ENCODE measurements at places on chromosomes 7 and 10.

DNA sequence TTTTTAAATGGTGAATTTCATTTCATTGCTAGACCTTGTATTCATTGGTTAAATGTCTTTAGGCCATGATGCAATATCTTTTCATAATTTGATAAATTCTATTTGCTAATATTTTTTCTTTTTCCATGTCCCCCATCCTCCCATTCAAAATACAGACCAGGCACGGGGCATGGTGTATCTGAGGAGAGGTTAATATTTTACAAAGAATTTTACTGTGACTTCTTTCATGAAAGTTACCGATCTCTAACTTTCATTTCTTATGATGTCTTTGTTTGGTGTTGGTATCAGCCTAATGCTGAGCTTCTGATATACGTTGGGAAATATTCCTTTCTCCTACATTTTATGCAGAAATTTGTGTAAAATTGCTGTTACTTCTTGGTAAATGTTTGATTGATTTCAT lies 216.7 kb upstream of the IGFBP3 start:
- no peak for DNase-seq

GRCh38 chr10:6920072-6921019 lies 340.3 kb upstream of the PRKCQ start:
- peak; percentile 93 for DNase-seq

DNA sequence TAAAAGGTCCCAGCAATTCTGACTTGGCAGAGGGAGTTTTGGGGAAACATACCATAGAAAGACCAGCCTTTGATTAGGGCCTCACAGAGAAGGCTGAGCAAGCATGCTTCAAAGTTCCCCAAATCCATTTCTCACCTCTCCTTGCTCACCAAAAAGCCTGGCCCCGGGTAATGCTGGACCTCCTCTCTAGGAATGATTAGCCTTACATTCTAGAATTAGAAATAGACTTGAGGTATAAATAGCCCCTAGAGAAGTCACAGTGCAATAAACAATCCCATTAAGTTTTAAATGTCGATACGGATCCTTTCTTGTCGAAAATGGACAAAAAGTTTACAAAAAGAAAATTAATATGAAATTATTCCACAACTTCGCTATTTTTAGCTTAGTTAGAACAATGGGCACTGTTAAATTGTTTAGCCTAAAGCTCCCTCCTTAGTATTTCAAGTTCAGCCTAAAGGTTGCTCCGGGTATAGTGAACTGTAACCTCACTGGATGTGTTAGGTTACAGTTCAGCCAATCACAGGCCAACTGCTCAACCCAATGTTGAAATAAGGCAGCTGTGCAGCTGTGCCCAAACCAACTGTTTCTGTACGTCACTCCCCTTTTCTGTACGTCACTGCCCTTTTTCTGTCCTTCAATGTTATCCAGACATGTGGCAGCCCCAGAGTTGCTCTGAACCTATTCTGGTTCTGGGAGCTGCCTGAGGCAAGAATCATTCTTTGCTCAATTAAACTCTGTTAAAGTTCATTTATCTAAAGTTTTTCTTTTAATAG lies 7.9 kb upstream of the GSDME start:
- DNase-seq = no peak

DNA sequence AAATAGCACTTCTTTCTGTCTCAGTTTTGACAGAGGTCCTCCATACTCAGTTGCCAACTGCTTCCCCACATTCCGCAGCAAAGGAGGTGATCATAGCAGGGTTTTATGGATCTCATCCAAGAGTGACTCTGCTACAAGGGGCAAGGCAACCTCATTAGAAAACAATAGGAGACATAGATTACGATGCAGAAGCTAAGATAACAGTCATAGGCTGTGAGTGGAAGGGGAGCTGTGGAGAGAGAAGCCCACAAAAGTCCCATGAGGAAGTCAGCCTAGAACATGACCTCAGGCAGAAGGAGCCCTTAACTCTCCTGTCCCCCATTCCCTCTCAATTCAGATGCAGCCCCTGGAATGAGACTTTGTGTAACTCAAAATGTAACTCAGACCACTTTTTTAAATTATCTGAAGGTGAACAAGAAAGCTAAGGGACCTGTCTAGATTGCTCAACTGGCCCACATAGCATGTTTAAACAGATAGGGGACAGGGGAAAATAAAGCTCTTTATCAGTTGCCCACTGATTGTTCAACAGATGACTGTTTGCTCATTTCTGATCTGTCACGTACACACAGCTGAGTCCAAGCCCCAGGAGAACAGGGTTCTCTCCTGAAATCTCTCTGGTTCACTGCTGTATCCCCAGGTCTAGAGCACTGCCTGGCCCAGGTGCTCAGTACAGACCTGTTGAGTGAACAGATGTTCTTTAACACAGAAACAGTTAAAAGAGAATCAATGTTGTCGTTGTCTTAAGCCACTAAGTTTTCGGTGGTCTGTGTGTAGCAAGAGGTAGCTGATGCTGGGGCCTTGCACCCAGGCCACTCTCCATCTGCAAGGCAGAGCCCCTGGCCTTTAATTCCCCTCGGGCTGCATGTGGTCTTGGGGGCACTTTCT lies 1.5 kb upstream of the NCOA4 start:
- no peak for DNase-seq

DNA sequence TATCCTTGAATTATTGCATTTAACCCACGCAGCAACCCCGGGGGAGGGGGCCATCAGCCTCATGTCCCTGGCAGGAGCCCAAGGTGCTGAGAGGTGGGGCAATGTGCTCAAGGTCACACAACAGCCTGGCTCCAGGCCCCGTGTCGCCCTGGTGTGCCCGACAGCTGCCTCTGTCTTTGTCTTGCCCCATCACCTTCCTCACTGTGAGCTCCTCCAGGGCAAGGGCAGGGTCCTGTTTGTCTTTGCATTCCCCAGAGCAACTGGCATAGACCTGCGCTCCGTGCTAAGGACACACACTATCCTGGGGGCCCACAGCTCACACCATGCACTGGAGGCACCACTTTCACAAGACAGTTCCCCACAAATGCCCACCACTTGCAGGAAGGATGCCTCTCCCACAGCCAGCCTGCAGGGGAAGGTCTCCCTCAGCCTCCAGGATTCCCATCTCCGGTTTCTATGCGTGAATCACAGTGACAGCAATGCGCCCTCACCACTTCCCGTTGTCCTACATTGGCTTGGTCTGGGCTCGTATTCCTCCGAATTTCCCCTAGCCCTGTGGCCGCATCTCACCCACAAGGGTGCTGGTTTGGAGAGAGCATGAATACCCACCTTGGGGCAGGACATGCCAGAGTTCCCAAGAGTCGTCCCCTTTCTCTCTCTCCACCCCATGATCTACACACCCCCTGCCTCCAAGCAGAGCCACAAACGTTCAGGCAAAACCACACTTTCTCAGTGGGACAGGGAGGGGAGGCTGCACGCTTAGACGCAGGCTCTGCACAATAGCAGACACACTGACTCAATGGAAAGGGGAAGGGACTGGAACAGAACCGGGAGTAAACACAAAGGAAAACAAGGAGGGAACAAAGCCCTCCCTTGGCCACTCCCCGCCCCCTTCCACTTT lies 10.3 kb downstream of the ITPRIP start:
- peak; percentile 68 for DNase-seq

DNA sequence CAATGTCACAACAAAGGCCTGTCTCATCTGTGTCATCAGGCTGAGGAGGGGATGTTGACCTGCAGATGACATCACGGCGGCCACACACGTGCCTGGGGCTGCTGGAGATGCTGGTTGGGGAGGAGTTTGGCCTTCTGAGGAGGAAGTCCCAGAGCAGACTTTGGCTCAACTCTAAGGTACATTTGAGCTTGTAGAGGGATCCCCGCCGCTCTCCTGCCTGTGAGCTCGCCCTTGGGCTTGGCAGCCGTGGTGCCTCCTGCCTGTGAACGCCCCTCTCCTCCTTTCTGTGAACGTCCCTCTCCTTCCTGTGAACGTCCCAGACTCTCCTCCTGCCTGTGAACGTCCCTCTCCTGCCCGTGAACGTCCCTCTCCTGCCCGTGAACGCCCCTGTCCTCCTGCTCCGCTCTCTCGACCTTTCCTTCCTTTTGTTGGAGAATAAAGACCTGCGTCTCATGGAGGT lies 176.4 kb downstream of the DNAJB6 start:
- DNase-seq = no peak

- no peak for DNase-seq
These were observed 241.4 kb downstream of the LRMDA start for GRCh38 chr10:75672842-75673241.

- DNase-seq = no peak
These were observed 10.7 kb downstream of the RHEB start for GRCh38 chr7:151508991-151509390.

DNA sequence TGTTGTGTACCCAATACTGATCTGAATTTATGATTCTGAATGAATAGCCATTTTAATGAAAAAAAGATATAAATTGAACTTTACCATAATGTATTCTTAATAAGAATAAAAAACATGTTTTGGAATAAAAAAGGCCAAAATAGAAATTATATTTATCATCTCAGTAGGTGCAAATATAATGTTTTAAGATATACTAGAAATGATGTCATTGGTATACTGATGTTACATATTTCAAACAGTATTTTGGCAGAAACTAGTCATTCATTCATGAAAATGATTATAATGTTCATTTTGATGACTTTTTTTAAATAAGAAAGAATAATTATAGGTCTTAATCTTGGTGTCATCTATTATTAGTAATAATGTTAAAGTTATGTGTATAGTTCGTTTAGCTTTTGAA lies 9.2 kb downstream of the PCGF5 start:
- no peak for DNase-seq

DNA sequence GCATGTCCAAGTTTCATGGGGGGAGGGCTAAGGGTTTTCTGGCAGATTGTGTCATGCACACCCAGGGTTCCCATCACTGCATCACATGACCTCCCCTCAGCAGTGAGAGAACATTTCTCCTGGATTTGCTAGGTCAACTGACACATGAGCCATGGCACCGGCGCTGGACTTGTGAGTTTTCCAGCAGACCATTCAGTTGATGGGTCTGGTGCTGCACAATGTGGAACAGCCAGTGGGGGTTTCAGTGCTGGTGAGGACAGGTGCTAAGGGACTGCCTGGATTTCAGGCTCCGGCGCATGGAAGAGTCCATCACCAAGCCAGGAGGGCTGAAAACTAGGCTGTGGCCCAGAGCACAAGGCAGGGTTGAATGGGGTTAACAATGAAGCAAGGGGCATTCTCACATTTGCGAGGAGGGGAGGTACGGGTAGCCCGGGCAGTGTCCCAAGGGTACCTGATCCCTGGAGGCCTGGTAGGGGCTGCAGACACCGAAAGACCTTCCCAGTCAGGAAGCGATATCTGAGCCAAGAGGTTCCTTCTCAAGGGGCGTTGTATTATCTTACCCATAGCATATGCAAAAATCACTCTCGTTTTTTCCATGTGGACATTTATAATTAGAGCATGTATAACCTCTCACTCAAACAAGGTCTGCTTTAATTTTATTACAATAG lies 203.0 kb downstream of the TNS3 start:
- DNase-seq = no peak

GRCh38 chr7:6536262-6537260 lies 14.7 kb downstream of the GRID2IP start:
- no peak for DNase-seq

GRCh38 chr7:4256286-4256685 lies 425.8 kb upstream of the FOXK1 start:
- no peak for DNase-seq

DNA sequence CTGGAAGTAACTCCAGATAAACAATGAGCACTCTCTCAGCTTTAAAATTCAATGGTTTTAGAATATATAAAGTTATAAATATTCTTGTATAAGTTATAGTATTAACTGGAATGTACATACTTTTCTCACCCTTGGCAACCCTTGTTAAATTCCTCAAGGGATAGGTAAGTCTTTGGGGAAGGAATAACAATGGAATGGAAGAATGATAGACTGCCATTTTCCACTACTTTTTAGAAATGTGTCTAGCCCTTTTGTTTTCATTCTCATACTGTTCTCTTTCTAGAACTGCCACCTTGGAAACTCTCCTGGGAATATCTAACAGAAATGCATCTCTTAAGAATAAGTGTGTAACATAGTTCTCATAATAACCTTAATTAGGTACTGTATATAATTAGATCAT lies 8.3 kb downstream of the KIF5B start:
- DNase-seq = no peak

GRCh38 chr10:121961456-121961855 lies 13.6 kb downstream of the NSMCE4A start:
- no peak for DNase-seq

DNA sequence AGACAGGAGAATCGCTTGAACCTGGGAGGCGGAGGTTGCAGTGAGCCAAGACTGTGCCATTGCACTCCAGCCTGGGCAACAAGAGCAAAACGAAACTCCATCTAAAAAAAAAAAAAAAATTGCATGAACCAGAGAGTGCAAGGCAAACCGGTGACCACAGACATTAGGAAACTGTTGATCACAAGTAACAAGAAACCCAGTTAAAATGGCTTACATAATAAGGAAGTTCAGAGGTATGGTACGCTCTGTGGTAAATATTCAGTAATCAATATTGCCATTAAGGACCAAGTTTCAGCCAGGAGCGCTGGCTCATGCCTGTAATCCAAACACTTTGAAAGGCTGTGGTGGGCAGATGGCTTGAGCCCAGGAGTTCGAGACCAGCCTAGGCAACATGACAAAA lies 9.2 kb upstream of the NT5C2 start:
- no peak for DNase-seq

- no peak for DNase-seq
These were observed 569.1 kb downstream of the DNAJB6 start for GRCh38 chr7:157905651-157906461.

DNA sequence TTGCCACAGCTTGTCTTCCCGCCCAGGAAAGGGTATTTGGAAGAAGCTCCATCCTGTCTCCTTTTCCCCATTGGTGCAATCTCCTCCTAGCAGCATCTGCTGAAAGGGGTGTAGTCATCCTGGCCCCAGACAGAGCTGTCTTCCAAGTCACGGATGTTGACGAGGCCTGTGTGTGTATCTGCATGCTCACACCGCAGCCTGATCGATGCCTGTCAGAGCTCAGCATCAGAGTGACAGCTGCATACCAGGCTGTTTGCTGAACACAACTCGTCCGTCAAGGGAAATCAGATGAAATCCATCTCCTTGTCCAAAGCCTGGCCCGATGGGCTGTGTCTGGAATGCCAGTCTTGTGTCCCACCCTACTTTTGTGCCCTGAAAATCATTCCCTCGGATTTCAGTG lies 21.2 kb upstream of the LRRC4 start:
- no peak for DNase-seq

DNA sequence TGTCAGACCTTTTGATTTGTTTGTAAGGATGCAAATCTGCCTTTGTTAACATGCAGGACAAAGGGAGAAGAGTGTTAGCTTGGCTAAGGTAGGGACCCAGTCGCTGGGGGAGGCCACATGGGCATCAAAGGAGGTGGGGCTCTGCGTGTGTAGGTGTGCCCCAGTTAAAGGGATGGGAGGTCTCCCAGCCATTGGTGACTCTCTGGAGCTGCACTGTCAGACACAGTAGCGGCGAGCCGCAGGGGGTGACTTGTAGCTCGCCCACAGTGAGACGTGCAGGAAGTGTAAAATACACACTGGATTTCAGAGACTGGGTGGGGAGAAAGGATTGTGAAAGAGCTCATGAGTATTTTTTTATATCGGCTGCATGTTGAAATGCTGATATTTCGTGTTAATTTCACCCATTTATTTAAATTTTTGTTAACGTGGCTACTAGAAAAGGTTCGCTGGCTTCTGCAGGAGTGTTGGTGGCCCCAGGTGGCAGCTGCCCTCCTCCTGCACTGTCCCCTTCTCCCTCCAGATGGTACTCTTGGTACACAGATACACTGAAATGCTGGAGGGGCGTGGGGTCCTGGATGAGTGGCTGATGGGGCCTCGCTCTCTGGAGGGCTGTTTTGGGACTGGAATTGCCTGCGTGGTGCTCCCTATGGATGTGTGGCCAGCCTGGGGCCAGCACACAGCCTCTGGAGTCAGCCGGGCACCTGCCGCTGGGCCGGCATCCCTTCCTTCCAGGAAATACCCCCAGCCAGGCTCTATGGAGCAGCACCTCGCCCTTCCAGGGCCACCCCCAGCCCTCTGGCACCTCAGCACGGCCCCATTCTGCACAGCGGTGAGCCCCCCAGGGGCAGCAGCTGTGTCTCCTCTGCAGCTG lies 59.2 kb downstream of the LHPP start:
- DNase-seq = no peak
